ENCODE measurements at places on chromosomes 3 and 15.

- no peak for DNase-seq
Measured at GRCh38 chr3:60839246-60839645, 412.0 kb downstream of the FHIT start.

DNA sequence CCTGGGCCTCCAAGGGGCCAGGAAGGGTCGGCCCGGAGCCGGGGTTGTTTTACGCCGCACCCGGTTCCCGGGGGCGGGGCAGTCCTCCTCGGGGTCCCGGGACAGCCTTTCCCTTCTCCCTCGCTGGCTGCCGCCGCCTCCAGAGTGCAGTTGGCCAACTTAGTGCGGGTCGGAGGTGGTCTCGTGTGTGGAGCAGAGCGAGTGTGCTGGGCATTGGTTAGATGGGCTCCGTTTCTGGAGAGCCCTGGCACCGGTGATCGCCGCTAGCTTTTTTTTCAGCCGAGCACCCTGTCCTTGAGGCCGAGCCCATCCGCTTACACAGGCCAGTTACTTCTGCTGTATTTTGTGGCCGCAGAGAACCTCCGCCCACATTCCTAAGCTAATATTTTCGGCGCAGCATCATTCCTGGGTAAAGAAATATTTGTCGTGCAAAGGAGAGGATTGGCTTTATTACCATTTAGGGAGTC is 585 bp downstream of the KIF23 start:
- no peak for DNase-seq

- DNase-seq, result no peak
Measured at GRCh38 chr15:99995543-99995942, 262.3 kb upstream of the LYSMD4 start.

- DNase-seq, result no peak
Measured at GRCh38 chr3:111033470-111034050, 38.1 kb upstream of the NECTIN3 start.

DNA sequence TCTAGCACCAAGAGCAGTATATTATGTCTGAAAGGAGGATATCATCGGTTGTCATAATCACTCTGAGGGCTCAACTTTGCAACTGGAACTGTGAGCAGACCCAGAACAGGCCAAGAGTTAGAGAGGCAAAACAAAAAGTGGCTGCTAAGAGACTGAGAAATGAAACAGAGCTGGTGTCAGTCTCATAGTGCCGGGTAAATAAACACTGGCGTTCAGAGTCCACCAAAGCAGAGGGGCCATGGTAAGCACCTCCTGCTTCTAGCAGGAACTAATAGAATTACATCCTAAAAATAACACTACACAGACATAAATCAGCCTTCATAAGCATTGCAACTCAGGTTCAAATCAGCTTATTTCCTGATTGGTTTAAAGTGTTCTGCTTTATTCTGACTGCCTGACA is 10.3 kb upstream of the IL12A start:
- no peak for DNase-seq

- no peak for DNase-seq
Measured at GRCh38 chr15:42721016-42721415, 15.9 kb downstream of the CDAN1 start.

DNA sequence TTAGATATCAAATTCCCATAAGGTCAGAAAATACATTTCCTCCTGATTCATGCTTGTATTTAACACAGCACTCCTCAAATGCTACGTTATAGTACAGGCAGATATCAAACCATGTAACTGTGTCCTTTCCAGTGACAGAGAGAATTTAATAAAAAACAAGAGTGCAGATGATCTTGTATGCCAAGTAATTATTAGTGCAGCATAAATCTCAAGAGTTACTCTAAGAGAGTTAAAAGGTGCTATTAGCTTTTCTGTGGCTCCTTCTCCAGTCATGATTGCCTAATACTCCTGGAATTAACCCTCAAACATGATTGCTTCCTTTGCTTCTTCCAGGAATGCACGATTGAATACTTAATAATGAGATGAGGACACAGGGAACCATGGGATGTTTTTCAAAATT is 413.0 kb upstream of the DPH6 start:
- no peak for DNase-seq

DNA sequence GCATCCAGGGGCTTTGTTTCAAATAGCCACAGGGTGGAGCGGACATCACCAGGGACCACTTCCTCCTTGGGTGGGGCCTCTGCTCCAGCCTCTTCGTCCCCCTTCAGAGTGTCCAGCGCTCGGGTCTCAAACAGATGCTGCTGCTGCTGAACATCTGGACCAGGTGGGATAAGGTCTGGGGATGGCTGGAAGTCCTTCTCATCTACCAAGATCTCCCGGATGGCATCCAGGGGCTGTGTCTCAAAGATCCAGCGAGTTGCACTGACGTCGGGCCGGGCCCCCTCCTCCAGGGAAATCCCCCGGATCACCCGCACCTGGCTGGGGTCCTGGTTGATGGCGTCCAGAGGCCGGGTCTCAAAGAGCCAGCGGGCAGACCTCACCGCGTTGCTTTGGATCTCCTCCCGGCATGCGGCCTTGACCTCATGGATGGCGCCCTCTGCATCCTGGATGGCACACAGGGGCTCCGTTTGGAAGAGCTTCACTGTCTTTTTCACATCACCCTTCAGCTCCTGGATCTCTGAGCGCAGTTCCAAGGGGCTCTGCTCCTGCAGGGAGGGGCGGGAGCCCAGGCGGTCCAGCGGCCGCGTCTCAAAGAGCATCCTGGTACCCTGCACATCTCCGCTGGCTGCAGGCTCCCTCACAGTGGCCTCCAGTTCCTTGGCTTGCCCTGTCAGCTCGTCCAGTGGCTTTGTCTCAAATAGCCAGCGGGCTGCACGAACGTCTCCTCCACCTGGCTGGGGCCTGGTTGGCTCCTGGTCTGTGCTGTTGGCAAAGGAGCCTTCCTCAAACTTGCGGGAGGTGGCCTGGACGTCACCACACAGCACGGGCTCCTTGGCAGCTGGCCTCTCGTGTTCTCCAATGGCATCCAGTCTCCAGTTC is 3.9 kb downstream of the XIRP1 start:
- DNase-seq, result no peak

GRCh38 chr3:62109534-62109933 is 263.8 kb downstream of the FEZF2 start:
- peak; percentile 15 for DNase-seq

- no peak for DNase-seq
Measured at GRCh38 chr3:49498648-49499047, 28.6 kb downstream of the DAG1 start.

- no peak for DNase-seq
Measured at GRCh38 chr15:63038926-63039673, 3.4 kb upstream of the TPM1 start.

DNA sequence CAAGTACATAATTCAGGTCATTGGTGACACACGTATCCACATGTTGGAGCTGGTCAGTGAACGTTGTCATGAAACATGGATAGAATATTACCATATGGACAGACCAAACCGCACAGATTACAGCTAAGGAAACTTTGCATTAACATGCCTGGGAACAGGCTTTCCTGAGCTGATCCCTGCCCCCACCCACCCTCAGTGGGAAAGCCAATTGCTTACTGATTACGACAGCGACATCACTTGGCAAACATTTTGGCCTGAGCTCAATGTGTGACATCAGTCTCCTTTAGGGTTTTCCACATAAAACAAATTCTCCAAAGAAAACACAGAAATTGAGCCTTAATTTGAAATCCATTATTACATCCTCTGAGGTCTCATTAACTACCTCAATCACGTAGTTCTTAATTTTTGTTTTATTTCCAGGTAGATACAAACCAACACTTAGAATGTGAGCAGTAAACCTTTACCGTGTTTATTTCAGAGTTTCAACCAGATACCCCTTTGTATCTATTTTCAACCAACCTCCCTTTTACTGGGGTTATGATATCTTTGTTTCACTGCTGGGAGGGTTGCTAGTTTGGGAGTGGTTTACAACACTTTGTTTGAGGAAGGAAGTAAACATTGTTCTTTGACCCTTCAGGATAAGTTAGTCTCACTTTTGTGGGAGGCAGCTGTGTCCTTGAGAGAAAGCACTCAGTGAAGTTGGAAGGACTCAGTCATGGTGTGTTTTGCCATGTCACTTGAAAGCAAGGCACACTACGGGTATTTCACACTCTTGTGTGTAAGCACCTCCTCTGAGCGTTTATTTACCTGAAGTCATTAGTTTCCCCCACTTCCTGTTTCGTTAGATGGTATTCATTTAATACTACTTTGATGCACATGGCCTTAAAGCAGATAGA is 103.1 kb downstream of the CMSS1 start:
- no peak for DNase-seq

- no peak for DNase-seq
Measured at GRCh38 chr15:47711655-47712054, 5.7 kb upstream of the SEMA6D start.

DNA sequence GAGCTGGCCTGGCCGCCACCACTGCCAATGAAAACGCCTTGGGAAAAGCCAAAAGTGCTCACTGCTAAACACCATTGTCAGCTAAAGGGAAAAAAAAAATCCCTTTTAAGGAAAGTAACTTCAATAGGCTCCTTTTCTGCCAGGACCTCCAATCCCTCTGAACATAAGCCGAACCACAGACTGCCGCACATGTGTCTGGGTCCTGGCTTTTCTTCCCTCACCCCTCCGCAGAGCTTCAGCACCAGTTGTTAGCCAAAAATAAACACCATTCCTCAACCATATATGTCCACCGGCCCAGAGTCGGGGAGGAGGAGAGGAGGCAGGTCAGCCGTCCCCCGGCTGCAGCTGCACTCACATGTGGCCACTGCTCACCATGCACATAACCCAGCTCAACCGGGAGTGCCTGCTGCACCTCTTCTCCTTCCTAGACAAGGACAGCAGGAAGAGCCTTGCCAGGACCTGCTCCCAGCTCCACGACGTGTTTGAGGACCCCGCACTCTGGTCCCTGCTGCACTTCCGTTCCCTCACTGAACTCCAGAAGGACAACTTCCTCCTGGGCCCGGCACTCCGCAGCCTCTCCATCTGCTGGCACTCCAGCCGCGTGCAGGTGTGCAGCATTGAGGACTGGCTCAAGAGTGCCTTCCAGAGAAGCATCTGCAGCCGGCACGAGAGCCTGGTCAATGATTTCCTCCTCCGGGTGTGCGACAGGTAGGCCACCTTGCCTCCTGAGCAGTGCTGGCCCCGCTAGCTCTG is at the start of gene FBXL22:
TSS of gene FBXL22 (plus strand) at position 350 of the 753 bp plus-strand sequence. CDS start at position 356, 6 bp downstream.
- DNase-seq, result no peak
